ENCODE measurements at places on chromosomes 5 and 9.
A peak's percentile ranks its signal among the peaks of the same experiment; 100 is the strongest.

DNA sequence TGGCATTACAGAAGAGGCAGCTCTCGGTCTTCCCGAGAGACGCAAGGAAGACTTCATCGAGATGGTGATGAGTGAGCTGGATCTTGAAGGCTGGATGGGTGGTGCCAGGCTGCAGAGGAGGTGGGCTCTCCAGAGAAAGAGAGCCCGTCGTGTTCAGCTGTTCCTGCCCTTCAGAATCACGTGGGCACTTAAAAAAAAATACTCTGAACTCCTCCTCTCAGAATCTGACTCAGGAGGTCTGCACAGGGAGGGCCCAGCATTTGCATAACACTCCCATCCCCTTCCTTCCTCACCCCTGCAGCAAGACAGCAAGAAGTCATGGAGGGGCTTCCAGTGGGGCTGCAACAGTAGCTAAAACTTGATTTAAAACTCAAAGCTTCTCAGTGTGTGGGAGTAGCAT, 203.0 kb downstream of the ATPSCKMT start:
- no peaks in the 10 kb centered on the region for H3K27me3 ChIP-seq
- no peak overlapping the region for H3K4me3 ChIP-seq
- H3K27ac ChIP-seq = no peak overlapping the region
- H3K36me3 ChIP-seq = peaks cover 2% of the 10 kb centered on the region
- DNase-seq = no peak
- no peaks in the 10 kb centered on the region for H3K4me1 ChIP-seq

GRCh38 chr9:35616681-35617459, 1.3 kb downstream of the CD72 start:
- peak overlapping the region; percentile 69 for H3K4me3 ChIP-seq
- H3K27ac ChIP-seq = peak overlapping the region; percentile 92

GRCh38 chr5:119276978-119277377, 78.8 kb upstream of the TNFAIP8 start:
- peak overlapping the region; percentile 53 for H3K27ac ChIP-seq
- peaks cover 15% of the 10 kb centered on the region for H3K36me3 ChIP-seq

DNA sequence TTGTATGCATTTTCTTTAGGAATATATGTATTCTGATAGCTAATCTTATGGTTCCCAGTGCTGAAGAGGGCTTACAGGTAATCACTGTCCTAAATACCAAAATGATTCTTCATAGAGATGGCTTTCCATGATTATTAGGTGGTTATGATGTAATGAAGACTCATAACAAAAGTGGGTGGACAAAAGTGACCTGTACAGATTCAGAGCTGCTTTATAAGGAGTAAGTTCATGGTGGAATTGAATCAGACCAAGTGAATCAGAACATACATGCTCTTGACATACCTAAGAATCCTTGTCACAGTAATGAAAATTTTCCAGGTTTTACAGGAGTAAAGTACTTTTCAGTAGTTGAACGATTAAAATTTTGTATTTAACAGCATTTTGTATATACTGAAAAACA, 105.6 kb downstream of the NIPBL start:
- no peak for DNase-seq
- H3K4me1 ChIP-seq = peaks cover 7% of the 10 kb centered on the region
- H3K27ac ChIP-seq = no peak overlapping the region
- H3K4me3 ChIP-seq = no peak overlapping the region
- peaks cover 38% of the 10 kb centered on the region for H3K36me3 ChIP-seq
- no peaks in the 10 kb centered on the region for H3K27me3 ChIP-seq

- no peak overlapping the region for H3K4me3 ChIP-seq
- H3K4me1 ChIP-seq = peaks cover 9% of the 10 kb centered on the region
- H3K27ac ChIP-seq = no peak overlapping the region
- no peaks in the 10 kb centered on the region for H3K36me3 ChIP-seq
Observed at GRCh38 chr9:32399110-32399815, 14.8 kb downstream of the ACO1 start.

All from activated T-helper 1 cell treated with anti-CD3 and anti-CD28 coated beads, Interleukin-12 subunit alpha, Interleukin-12 subunit beta, Interleukin-2, Interleukin-4 antibody, amounts not matched to agents 30 ng/mL and 10 ng/mL and 1 ng/mL, durations not matched to agents 14 hours and 24 hours and 36 hours (primary cell).